ENCODE measurements at places on chromosomes 7 and 10.

DNA sequence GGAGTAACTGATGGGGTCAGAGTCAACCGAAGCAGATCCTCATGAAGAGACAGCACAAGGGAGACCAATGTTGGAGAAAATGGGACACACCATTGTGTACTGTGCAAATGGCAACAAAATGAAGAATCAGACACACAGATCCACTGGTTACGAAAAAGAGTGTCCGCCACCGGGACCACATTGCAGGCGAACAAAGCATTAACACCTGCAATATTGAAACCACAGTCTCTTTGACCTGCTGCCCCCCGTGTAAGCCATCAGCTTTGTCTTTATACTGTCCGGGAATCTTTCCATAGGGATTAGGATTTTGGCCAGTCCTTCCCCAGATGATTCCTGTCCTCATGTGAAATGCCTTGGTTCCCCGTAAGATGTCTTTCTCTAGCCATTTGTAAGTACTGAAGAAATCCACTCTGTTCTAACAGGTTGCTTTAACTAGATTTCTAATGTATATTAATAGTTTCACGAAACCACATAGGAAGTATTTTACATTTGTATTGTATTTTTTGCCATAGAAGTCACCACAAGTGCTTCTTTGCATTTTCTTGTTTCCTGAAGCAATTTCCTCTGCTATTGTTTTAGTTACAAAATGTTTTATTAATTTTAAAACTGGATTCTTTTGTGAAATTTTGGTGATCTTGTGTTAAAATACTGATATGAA, 140.8 kb upstream of the NFE2L3 start:
- DNase-seq = no peak

DNA sequence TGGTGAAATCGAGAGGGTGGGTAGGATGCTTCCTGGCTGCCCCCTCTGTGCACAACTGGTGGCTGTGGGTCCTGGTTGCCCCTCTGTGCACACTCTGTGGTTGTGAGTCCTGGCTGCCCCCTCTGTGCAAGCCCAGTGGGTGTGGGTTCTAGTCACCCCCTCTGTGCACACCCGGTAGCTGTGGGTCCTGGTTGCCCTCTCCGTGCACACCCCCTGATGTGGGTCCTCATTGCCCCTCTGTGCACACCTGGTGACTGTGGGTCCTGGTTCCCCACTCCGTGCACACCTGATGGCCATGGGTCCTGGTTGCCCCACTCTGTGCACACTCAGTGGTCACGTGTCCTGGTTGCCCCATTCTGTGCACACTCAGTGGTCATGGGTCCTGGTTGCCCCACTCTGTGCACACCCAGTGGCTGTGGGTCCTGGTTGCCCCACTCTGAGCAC, 20.3 kb upstream of the RET start:
- no peak for DNase-seq

DNA sequence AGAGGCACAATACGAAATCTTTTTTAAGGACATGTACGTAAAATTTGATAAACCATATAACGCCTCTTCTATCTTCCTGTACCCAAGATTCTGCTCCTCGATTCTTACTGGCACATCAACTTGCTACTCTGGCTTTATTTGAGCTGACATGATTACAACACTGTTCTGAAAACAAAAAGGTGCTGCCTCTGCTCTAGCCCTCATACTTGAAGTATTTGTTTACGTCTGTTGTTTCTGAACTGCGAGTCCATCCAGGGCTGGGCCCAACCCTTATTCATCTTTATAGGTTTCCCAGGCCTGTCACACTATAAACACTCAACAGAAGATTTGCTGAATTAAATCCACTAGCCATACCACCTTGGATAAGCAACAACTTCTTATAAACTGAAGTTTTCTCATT, 96.2 kb upstream of the SVIL start:
- no peak for DNase-seq

DNA sequence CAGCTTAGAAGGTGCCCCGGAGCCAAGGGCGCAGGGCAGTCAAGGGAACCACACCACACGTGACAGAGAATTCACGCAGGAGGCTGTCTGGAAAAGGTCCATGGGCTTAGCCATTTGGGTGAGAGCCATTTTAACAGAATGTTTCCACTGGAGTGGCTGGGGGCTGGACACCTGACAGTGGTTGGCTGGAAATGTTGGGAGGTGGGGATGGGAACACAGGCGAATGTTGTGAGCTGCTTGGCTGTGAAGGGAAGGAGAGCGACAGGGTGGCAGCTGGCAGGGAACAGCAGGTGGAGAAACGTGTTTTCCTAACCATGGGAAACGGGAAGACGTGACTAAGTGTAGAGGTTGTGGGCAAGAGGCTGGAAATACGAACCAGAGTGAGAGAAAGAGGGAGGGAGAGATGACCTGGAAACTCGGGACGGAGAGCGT, 100.5 kb upstream of the ZNF32 start:
- DNase-seq = peak; percentile 62

- no peak for DNase-seq
Measured at GRCh38 chr10:120891365-120891764, 40.2 kb downstream of the WDR11 start.

DNA sequence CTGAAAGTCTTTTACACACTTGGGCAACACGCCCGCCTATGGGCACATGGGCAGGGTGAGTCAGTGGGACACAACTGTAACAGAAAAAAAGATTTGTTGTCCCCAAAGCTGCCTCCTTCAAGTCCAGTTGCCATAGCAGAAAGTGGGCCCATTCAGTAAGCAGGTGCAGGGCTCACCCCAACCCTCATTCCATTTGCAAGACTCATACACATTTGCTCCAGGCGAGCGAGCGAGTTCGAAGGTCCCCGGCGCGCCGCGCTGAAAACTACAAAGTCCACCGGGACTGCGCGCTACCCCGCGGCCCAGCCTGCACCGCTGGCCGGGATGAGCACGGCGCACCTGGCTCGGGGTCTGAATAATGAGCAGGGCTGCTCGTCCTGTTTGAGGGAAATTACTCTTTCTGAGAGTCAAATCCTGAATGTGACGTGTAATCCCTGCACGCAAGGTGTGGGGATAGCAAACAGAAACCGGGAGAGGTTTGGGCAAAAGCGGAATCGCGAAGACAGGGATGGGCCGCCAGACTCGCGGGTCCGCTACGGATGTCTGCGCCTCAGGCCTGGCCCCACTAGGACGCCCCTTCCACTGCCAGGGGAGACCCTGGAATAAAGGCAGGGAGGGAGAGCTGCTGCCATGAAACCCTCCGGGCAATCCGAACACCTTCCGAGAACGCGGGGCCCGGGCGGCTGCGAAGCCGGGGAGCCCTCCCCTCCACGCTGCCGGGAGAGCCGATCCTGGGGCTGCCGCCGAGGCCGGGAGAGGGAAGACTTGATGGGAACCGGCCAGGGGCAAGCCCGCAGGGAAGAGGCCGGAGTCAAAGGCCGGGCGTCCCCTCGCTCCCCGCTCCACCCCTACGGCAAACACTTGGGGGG, 982 bp downstream of the COBL start:
- peak; percentile 36 for DNase-seq

DNA sequence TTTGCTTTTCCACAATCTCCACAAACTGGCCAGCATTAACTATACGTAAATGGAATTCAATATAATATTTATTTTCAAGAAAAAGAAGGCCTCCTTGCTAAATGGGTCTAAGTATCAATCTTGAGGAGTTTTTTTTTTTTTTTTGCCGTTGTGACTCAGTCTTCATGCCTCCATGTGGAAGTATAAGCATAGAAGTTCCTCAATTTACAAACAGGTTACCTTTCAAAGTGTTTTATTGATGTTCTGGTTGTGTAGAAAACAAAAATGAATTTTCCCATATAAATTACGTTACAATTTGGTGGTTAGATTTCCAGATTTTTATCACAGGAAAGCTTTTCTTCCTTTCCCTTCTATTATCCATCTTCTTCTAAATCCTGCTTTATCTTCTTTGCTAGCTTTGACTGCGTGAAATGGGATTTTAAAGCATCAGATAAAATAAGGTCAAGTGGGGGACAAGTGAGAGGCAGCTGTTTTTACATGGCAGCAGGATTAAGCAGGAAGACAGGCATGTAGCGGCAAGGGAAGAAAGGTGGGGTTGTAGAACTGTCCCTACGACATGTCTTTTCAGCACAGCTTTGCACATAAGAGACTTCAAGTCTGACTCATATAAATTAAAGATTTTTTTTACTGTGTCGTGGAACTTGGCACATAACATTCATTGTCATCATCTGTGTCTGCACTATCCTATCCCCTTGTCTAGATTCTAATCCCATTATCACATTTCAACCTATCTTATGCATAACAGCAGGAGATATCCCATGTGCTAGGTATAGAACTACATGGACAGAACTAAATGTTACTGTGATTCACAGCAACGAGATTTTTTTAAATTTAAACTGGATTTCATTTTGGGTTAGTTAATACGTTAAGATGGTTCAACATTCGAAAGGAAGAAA, 135.3 kb upstream of the FAM3C start:
- DNase-seq = no peak

DNA sequence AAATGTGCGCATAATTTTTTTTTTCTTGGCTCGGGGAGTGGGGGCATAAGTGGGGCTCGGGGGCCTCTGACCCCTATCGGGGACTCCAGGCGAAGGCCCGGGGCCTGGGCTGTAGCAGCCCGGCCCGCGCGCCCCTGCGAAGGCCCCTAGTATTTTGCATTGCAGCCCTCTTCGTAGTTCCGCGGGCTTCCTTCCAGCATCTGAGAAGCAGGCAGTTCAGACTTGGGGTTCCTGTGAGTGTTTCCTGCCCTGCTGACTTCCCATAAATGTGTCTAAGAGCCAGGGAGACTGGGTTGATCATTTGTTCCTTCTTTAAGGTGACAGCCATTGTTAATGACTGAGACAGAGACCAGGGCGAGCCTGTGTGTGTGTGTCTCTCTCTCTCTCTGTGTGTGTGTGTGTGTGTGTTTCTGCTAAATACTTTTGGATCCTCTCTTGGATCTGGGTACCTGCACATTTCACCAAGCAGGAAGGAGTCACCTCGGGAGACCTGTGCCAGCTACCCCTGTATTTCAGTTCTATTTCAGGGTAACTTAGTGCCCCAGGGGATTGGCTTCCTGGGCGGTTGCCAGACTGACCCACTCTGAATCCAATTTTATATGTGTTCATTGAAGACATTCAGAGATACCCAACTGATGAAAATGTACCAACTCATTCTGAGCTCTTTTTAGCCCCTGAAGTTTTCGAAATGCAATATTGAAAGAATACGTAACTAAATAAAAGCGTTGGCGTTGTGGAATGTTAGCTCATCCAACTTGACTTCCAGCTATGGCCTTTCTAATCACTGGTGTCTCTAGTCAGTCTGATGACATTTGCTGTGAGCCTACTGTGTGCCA, 805 bp downstream of the MSRB2 start:
- DNase-seq = peak; percentile 82

- no peak for DNase-seq
Measured at GRCh38 chr10:119090026-119090795, 9.6 kb upstream of the EIF3A start.

GRCh38 chr7:40757109-40757508, 622.3 kb downstream of the SUGCT start:
- no peak for DNase-seq

- no peak for DNase-seq
Measured at GRCh38 chr10:80252296-80252887, 37.1 kb downstream of the MAT1A start.

DNA sequence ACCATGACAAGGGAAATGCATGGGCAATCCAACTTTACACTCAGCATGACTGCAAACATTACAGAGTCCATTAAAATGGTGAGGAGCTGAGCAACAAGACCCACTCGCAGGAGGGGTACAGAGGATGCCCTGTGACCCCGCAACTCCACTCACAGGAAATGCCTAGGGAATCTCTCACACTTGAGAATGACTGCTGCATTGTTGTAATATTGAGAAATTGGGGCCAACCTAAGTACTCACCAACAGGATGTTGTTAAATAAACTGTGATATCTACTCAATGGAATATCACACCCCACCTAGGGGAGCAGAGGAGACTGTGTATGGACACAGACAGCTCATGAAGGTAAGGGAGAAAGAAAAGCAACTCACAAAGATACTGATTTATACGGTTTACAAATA, 53.4 kb upstream of the CAMK2B start:
- DNase-seq = no peak

- no peak for DNase-seq
Measured at GRCh38 chr7:128859232-128860157, 3.2 kb upstream of the ATP6V1F start.

- DNase-seq = no peak
Measured at GRCh38 chr7:35260246-35260645, 6.3 kb upstream of the TBX20 start.

DNA sequence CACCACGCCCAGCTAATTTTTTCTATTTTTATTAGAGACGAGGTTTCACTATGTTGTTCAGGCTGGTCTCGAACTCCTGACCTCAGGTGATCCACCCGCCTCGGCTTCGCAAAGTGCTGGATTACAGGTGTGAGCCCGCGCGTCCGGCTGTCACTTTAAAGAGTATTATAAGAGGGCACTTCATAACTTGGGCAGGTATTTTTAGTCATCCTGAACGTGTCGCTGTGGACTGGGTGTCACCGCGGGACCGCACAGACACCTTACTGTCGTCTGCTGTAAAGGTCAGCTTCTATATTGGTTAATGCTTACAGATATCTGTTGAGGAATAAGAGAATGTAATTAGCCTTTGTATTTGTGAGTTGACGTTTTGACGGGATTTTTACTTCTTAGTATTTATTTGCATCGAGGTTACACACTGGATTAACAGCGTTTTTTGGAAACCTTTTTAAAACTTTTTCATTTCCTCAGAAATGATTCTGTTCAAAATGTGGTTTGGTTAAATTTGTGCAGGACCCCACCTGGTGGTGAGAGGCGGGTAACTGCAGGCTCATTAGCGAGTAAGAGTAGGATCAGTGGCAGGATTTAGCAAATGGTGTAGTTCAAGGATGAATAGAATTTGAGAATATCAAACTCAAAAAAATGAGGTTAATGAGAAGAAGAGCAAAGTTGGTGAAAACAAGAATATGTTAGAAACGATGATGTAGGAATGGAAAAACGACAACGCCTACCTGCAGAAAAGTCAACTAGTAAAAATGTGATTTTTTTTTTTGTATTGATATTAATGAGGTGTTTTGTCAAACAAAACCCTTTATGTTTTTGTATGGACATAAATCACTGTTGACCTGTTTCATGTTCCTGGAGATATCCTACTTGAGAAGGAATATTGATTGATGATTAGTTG, 3.2 kb downstream of the DNAJB6 start:
- DNase-seq = peak; percentile 74

GRCh38 chr7:116399819-116400218, 99.7 kb upstream of the CAV2 start:
- DNase-seq = no peak

GRCh38 chr7:96995406-96996110, 9.8 kb upstream of the DLX6 start:
- no peak for DNase-seq

DNA sequence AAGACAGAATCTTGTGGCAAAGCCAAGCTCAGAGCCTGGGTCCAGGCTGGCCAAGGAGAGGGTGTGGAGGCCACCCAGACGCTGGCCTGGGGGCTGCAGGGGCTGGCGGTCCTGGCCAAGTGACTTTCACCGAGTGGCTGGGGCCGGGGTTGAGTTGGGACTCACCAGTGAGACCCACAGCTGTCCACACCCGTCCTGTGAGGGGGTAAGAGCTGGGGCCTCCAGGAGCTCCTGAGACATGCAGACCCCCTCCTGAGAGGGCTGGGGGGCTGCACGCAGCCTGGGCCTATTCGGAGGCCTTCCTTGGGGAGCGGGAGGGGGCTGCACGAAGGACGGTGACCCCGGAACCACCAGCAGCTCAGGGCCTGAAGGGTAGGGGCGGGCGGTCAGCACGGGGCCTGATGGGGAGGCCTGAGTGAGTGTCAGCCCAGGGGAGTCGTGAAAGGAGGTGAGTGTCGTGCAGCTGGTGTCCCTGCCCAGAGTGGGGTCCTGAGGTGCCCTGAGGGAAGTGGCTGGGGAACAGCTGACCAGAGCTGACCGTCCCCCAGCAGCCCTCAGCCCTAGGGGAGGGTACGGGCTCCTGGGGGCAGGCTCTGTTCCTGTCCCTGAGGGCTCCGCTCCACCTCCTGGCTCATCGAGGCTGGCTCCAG, 100.9 kb downstream of the FOXL3 start:
- DNase-seq = no peak

Data from right hindlimb (tissue), 1 donor.